ENCODE measurements at places on chromosomes 11 and 22.

GRCh38 chr22:37741312-37741795 lies 44.5 kb downstream of the TRIOBP start:
- no peak for DNase-seq

DNA sequence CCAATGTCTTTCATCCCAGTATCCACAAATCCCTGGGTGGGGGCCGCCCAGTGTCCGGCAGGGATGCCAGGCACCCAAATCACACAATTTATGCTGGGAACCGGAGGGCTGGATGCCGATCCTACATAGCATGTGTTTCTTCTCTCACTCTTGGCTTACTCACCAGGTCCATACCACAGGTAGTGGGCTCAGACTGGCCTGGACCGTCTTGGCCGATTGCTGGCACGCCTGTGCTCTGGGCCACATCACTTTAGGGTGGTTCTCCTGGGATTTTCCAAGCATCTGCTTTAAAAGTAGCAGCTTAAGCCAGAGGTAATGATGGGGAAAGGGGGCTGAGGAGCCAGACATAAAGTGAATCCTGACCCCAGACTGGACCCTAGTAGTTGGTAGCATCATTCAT lies 22.6 kb upstream of the ALDH3B2 start:
- no peak for DNase-seq

DNA sequence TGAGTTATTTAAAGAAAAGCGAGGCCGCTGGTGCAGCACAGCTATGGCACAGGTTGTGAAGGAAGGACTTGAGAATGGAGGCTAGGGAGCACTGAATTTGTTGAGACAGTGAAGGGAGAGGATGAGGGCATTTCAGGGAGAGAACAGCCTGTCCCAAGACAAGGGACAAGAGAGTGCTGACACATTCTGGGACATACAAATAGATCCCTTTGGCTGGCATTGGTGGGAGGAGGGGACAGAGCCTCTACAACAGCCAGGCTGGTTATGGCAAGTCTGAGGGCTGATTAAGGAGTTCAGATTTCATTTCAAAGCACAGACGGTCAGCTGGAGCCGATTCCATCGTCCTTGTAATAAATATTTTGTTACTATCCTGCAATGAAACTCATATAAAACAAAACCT lies 1.7 kb upstream of the SLC29A2 start:
- DNase-seq: no peak

GRCh38 chr11:117641008-117641915 lies 155.8 kb downstream of the DSCAML1 start:
- no peak for DNase-seq

GRCh38 chr11:131759140-131759539 lies 388.7 kb downstream of the NTM start:
- peak; percentile 6 for DNase-seq

- no peak for DNase-seq
Observed at GRCh38 chr11:125274309-125274708, 109.8 kb downstream of the PKNOX2 start.

- no peak for DNase-seq
Observed at GRCh38 chr11:115155320-115155719, 348.9 kb downstream of the CADM1 start.

DNA sequence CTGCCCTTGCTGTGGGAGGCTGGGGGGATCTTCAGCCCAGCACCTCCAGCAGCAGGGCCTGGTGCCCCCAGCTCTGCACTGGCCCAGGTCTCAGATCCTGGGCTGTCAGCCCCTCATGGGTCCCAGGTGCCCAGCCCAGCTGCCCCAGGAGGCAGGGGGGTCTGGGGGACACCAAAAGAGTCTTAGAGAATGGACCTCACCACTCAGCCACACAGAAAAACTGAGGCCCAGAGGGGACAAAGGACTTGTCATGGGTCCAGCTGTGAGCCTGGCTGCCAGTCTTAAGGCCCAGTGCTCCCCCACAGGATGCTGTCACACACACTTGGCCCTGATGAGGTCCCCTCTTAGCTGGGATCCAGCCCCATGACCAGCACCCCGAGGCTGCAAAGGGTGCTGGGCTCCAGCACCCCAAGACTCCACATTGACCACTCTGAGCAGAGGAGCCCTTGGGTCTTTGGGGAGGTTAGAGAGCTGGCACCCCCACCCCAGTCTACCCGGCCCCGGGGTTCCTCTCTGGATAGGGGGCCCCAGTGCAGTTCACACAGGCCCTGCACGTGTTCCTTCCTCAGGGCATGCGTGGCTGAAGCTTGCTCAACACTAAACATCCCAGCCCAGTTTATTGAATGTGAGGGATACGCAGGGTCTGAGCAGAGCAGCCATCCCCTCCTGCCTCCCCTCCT lies 54.4 kb downstream of the IGLL5 start:
- DNase-seq: no peak

DNA sequence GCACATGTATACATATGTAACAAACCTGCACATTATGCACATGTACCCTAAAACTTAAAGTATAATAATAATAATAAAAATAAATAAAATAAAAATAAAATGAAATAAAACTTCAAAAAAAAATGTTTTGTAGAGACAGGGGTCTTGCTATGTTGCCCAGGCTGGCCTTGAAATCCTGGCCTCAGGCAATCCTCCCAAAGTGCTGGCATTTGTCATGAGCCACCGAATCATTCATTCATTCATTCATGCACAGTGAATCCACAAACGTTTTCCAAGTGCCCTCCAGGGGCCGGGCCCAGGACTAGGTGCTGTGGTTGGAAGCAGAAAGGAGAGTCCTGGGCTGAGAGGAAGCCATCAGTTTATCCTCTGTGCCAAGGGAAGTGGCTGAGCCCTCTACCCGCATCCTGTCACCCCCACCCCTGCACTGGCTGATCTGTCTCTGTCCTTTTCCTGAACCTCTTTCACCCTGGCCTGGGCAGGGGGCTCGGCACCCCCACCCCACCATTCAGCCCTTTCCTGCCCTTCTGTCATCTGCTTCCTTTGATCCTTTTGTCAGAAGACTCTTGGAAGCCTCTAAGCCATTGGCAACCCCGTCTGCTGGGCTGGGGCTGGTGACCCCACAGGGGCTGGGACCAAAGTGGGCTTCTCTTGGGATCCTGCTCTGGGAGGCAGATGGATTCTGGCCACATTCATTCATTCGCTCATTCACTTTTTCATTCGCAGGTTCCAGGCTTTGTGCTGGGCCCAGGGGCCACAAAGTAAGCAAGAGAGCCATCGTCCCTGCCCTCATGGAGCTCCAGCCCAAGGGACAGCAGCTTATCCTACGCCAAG lies 84.3 kb downstream of the IGLL1 start:
- DNase-seq: no peak

- DNase-seq: peak; percentile 75
Observed at GRCh38 chr11:115912484-115912945, 408.3 kb upstream of the CADM1 start.

- DNase-seq: no peak
Observed at GRCh38 chr11:70065318-70066135, 12.6 kb upstream of the ANO1 start.

- no peak for DNase-seq
Observed at GRCh38 chr11:9982796-9983579, 311.0 kb downstream of the SBF2 start.

GRCh38 chr11:94196363-94196762 lies 67.7 kb downstream of the PANX1 start:
- no peak for DNase-seq

DNA sequence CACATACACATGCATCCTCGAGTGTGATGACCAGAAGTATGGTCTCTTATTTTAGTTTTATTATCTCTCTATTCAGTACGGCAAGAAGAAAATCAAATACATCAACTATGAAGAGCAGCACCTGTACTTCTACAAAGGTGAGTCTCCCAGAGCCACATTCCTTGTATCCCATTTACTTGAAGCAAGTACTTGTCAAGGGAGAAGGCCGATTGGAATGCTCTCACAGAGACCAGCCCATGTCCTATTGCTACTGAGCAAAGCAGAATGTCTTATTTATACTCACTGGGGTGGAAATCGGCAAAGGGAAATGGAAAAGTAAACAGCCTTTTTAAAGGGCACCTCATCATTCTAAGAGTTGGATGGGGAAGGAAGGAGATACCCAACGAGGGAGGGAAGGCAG lies 72.6 kb upstream of the OR5AK2 start:
- DNase-seq: no peak

DNA sequence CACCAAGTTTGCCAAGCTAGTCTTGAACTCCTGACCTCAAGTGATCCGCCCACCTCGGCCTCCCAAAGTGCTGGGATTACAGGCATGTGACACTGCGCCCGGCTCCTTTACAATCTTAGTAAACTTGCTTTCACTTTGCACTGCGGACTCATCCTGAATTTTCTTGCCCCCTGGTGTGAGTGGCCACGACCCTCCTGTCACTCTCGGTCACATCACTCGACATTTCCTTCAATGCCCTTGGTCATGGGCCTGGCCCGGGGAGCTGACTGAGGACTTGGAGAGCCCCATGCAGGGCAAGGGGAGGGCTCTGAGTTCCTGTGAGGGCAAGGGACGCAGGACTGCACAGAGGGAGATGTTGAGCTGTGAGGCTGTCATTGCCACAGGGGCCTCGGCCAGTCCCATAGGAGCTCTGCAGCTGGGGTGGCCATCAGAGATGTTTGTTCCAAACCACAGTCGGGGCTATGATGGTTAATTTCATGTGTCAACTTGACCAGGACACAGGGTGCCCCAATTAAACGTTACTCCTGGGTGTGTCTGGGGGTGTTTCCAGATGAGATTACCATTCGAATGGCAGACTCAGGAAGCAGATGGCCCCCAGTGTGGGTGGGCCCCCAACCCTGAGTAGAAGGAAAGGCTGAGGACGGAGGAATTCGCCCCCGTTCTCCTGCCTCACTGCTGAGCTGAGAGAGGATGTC lies 21.2 kb downstream of the A4GALT start:
- no peak for DNase-seq

GRCh38 chr11:18394928-18395734 lies 768 bp downstream of the LDHA start:
- DNase-seq: peak; percentile 47

GRCh38 chr11:60781286-60781980 lies 3.7 kb upstream of the MS4A10 start:
- DNase-seq: no peak

GRCh38 chr11:99535406-99535805 lies 514.7 kb downstream of the CNTN5 start:
- DNase-seq: no peak

GRCh38 chr11:120224972-120225909 lies 14.4 kb downstream of the OAF start:
- no peak for DNase-seq

DNA sequence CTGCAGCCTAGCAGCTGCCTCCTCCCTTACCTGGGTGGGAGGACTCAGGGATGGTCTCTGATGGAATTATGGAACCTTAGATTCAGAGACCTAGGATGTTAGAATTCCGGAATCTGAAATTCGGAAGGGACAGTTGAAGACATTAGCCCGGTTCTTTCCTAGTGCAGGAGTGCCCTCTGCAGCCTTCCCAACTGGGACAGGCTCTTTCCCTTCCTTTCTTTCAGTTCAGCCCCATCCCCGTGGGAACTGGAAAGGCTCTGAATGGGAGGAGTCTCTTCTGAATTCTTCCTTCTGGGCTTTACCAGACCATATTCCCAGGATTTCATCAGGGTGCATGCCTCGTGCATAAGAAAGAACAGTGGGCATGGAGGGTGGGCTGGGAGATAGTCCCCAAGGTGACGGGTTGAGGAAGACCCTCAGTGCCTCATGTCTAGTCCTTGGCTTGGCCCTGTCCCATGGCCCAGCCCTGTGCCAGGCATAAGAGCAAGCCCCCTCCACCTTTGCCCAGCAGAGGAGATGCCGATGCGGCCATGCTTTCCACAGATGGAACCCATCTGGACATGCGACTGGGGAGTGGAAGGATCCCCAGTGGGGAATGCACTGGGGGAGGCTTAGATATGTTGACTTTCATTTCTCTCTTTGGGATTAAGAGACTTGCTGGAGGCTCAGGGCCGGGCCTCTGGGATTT lies 14.4 kb downstream of the DNAJB13 start:
- peak; percentile 76 for DNase-seq

DNA sequence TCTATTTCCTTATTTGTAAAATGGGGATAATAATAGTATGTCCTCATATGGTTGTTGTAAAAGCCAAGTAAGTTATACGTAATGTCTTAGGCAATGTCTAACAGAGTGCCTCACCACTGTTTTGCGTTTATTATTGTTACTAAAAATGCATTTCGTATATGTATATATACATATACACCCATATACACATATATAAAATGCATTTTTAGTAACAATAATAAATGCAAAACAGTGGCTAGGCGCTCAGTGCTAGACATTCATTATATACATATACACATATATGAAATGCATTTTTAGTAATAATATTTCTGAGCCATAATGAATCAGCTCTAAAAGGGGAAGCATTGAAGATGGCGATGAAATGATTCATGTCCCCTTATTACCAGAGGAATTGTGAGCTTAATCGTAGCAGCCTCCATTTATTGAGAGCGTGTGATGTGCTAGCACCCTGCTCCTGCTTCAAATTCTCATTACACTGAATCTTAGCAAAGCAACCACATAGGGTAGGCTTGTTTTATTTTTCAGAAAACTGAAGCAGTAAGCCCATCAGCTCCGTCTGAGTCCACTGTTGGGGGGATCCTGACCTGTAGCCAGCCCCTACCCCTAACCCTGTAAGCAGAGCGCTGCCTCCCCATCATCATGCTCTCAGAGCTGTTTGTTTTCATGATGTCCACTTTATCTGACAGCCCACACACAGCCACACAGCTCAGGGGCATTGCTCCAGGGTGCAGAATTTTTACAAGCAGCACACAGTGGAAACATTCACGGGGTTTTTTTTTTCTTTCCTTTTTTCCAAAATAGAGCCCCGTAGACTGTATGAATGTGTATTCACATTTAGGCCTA lies 97.1 kb upstream of the NAV2 start:
- DNase-seq: no peak

- DNase-seq: peak; percentile 46
Observed at GRCh38 chr11:57248780-57249383, 11.8 kb upstream of the APLNR start.

DNA sequence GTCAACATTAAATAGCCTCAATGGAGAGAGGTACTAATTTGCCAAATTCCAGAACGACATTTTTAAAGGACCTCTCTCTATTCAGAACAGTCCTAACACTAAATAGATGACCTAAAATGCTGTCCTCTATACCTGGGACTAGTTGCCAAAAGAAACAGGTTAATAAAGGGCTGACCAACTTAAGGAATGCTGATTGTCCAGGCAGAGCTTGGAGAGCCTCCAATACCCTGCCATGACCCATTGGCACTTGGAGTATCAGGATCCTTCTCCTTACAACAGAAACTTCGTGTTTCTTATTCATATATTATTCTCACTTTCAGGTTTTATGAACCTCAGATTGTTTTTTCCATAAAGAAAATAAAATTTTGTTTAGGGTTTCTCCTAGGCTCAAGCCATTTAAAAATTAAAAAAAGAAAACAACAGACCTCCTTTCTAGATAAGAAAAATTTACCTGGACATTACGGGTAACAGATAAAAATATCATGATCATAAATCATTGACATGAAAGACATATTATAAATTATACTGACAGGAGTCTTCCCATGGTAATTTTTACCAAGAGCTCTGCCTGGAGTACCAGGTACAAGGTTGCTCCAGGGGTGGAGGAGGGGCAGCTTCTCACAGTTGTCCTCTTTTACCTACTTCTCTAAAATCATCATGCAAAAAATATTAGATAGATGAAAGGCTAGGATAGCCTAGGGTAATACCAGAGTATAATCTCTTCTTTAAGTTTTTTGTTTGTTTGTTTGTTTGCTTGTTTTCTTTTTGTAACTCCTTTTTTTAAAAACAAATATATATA lies 2.0 kb downstream of the LRRC4C start:
- peak; percentile 25 for DNase-seq
